Fibroblast of skin of back (primary cell): ENCODE measurements at places on chromosomes 4 and X.

GRCh38 chr4:155658681-155659064 lies 8.0 kb upstream of the GUCY1A1 start:
- DNase-seq: no peak

- DNase-seq: peak; percentile 83
Measured at GRCh38 chrX:107718156-107718621, 57.4 kb downstream of the TSC22D3 start.

- DNase-seq: peak; percentile 13
Measured at GRCh38 chrX:2498781-2499302, 1.9 kb downstream of the DHRSX start.

DNA sequence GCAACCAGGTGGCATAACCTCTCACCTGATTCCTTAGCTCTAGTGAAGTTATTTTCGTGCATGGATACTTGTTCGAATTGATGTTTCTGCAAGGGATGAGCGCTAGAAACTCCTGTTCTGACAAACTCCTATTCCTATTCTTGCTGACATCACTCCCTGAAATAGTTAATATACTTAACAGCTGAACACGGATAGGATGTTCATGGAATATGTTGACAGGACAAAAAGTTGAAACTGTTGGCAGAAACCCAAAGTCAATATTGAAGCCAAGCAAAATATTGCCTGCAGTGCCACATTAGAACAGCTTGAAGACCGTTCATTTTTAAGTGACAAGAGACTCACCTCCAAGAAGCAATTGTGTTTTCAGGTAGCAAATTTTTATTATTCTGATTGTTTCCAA lies at the start of gene KLKB1:
Gene KLKB1 (plus strand): TSS at position 287 of the 400 bp plus-strand sequence. CDS start 689 bp downstream, outside the sequence.
- peak; percentile 32 for DNase-seq

DNA sequence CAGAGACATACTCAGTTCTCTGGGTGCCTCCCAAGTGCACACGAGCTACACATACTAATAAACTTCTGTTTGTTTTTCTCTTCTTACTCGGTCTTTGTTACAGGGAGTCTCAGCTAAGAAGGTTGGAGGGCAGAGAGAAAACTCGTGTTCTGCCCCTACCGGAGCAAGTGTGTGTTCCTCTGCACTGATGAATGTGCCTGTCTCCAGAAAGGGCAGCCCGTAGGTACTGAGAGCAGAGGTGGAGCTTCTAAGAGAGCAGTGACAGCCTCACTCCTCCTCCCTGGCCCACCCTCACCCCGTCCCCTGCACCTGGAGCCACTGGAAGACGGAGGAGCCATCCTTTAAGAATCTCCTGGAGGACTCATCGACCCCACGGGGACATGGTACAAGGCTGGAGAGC lies 67.6 kb downstream of the MTNR1A start:
- no peak for DNase-seq

GRCh38 chr4:183026701-183027100 lies 72.4 kb upstream of the WWC2 start:
- no peak for DNase-seq

DNA sequence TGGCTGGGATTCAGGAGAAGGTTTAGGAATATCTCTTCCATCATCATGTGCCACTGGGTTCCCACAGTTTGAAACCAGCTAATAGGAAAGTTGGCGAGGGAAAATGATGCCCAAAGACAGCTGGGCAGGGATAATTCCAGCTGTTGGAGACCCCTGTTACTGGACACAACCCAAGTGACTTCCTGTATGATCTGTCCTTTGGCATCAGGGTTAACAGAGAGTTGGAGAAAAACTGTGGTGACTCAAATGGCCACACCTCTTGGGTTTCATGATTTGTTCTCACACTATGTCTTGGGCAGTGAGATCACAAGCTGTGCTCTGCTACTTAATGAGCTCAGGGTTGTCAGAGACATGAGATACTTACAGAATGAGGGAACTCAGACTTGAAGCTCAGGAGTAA lies 3.8 kb downstream of the FGF16 start:
- DNase-seq: peak; percentile 73

DNA sequence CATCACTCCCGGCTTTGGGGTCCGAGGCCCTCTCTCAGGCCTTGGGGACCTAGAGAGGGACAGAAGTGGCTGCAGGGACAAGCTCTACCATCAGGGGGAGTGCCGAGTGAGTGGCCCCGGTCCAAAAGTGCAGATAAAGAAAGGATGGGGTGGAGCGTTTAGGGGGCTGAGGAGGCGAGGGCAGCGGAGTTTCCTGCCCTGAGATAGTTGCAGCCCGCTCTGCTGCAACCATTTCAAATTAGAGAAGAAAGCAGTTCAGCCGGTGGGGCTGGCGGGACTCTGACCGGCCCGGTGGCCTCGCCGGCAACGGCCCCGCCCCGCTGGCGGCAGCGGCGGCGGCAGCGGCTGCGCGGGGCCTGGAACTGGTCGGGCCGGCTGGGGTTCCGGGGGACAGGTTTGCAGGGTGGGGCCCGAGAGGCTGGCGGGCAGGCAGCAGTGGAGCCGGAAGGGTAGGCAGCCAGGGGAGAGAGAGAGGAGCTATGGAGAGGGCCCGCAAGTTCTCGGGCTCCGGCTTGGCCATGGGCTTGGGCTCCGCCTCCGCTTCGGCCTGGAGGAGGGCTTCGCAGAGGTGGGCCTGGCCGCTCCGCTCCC lies 7.6 kb downstream of the DLG3 start:
- DNase-seq: peak; percentile 51

DNA sequence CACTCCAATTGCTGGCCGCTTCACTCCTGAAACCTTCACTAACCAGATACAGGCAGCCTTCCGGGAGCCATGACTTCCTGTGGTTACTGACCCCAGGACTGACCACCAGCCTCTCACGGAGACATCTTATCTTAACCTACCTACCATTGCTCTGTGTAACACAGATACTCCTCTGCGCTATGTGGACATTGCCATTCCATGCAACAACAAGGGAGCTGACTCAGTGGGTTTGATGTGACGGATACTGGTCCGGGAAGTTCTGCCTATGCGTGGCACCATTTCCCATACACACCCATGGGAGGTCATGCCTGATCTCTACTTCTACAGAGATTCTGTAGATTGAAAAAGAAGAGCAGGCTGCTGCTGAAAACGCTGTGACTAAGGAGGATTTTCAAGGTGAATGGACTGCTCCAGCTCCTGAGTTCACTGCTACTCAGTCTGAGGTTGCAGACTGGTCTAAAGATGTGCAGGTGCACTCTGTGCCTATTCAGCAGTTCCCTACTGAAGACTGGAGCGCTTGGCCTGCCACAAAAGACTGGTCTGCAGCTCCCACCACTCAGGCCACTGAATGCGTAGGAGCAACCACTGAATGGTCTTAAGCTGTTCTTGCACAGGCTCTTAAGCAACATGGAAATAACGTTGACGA lies 35.8 kb upstream of the PRDM8 start:
- no peak for DNase-seq

GRCh38 chr4:27088491-27088890 lies 227.8 kb downstream of the STIM2 start:
- DNase-seq: no peak

- peak; percentile 72 for DNase-seq
Measured at GRCh38 chrX:4764888-4765287, 1051.4 kb upstream of the PRKX start.

DNA sequence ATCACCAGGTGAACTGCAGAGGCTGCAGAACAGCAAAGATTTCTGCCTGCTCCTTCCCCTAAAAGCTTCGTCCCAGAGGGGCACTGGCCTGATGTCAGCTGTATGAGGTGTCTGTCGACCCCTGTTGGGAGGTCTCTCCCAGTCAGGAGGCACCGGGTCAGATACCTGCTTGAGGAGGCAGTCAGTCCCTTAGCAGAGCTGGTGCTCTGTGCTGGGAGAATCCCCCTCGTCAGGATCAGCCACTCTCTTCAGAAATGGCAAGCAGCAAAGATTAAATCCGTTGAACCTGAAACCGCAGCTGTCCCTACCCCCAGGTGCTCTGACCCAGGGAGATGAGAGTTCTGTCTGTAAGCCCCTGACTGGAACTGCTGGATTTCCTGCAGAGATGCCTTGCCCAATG lies 1166.3 kb upstream of the ADGRL3 start:
- DNase-seq: no peak

DNA sequence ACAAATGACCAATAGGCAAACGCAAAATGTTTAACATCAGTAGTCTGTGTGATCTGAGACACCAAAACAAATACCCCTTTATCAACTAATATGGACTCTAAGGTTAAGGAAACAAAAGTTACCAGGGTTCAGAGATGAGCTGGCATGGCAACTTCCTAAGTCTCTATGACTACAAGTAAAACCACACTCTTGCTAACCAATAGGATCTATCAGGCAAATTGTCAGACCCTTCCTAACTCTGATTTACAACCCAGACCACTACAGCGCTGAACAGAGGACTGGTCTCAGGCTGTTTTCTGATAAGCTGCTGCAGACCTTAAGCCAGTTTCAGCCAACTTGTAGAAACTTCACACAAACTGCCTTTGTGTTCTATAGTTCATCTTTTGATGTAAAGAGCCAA lies 608.0 kb downstream of the TLL1 start:
- no peak for DNase-seq

- no peak for DNase-seq
Measured at GRCh38 chr4:64520421-64520820, 111.2 kb upstream of the TECRL start.

GRCh38 chr4:78627046-78627965 lies 75.7 kb downstream of the ANXA3 start:
- no peak for DNase-seq

- no peak for DNase-seq
Measured at GRCh38 chrX:103565197-103565596, 20.1 kb upstream of the TCEAL4 start.

GRCh38 chrX:108795240-108795639 lies 58.9 kb upstream of the IRS4 start:
- DNase-seq: no peak

GRCh38 chrX:110082161-110082560 lies 79.2 kb downstream of the TMEM164 start:
- DNase-seq: peak; percentile 46

DNA sequence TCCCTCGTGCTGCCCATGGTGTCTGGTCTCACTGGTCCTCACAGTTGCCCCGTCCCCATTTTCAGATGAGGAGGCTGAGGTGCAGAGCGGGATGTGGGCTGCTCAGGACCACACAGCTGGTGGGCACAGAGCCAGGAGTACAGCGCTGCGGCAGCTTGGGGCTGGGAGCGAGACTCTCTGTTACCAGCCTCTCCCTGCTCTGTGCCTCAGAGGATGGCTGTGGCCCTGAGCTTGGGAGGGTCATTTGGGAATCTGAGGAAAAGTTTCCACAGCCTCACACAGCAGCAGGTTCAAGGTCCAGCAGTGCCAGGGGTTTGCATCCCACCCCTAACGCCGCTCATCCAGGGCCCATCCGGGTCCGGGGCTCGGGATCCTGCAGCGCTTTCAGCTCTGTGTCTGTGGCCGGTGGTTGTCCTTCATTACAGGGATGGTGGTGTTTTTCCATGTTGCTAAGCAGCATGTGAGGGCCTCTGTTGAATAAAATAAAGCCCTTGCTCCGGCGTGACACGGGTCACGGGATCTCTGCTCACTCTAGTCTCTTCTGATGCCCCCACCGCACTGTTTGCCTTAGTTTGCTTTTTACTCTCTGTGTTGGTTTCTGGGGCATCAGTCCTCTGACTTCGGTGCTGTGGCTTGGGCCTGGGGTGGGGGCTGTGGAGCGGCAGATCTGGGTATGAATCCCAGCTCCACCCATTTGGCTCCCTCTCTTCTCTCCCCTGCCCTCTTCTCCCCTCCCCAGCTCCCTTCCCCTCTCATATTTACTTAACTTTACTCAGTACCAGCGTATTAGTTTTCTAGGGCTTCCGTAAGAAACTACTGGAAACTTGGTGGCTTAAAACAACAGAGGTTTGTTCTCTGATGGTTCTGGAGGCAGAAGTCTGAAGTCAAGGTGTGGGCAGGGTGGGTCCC lies 6.5 kb downstream of the WFS1 start:
- no peak for DNase-seq

- no peak for DNase-seq
Measured at GRCh38 chr4:8000721-8001491, 61.2 kb upstream of the AFAP1 start.

DNA sequence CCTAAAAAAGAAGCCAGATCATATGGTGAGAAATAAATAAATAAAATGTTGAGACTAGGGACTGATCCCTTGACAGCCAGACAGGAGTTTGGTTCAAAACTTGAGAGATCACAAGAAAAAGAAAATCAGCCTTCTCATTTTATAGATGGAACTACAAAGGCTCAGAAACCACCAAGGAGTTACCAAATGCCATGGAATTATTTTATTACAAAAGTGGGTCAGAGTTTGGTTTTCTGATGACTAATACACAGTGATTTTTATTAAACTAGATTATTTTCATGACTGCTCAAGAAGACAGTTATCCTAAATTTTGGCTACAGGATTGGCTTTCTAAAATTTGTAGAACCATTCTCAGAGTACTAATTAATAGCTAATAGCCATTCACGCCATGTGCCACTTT lies 6.2 kb downstream of the CXCL1 start:
- DNase-seq: no peak

DNA sequence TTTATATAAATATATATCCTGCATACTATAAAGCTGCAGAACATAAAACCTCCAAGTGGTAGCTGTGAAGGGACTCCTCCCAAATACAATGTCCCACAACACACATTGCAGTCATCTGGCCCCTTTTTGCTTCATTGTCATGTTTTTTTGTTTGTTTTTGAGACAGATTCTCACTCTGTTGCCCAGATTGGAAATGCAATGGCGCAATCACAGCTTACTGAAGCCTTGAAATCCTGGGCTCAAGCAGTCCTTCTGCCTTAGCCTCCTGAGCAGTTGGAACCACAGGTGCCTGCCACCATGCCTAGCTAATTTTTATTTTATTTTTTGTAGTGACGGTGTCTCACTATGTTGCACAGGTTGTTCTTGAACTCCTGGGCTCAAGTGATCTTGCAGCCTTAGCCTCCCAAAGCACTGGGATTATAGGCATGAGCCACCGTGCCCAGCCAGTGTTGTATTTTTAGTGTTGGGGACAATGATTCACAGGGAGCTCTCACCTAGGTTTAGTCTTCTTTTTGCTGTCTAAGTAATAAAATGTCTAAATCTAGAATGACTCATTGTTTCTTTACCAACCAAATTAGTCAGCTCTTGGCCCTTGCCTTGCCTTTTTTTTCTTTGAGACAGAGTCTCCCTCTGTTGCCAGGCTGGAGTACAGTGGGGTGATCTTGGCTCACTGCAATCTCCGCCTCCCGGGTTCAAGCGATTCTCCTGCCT lies 24.0 kb upstream of the XIAP start:
- DNase-seq: peak; percentile 74

DNA sequence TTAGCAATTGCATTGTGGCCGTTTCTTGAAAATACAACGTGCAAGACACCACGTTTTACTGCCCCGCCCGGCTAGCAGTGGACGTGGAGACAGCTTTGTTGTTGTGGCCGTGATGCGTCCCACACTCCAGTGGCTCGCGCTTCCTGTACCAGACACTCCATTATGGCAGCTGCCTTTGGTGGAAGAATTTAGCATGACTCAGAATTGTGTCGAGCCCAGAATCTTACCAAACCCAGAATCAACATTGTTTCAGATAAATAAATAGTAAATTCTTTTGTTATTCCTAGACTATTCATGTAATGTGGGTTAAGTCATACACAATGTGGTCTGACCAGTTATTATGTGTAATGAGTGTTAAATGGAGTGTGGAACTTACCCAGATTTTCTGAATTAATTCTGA lies 25.3 kb upstream of the S100P start:
- DNase-seq: peak; percentile 88
